NK-92 treated with Interleukin-12 subunit alpha and Interleukin-12 subunit beta, amount 100 ng/mL, for 24 hours (cell line): ENCODE measurements at places on chromosomes 6 and 20.
A peak's percentile ranks its signal among the peaks of the same experiment; 100 is the strongest.

DNA sequence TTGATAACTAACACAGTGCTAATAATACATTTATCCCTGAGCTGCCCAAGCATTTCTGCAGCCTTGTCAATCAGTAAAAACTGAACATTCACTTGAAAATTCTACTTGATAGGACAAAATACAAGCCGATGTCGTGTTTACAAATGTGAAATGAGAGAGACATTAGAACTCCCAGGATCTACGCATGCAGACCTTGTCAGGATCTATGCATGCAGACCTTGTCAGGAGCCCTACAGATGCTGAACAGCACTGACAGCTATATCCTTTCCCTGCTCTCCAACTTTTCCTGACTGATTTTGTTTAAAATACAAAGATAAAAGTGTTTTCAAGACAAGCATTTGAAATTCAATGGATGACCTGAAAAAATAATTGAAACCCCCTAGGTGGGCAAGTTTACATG lies 28.9 kb downstream of the INSM1 start:
- no peak for DNase-seq

- DNase-seq: no peak
Observed at GRCh38 chr20:56445540-56445939, 22.9 kb upstream of the RTF2 start.

- no peak for DNase-seq
Observed at GRCh38 chr6:131733376-131734016, 22.7 kb upstream of the CTAGE9 start.

DNA sequence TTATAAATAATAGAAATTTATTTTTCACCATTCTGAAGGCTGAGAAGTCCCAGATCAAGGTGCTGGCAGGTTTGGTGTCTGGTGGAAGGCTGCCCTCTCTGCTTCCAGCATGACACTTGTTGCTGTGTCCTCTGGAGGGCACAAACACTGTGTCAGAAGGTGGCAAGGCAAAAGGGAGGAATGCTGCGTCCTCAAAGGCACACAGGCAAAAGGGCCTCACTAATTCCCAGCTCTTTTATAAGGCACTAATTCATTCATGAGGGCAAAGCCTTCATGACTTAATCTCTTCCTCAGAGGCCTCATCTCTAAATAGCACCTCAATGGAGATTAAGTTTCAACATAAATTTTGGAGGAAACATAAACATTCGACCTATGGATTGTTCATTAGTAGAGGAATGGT lies 209.5 kb upstream of the SMLR1 start:
- DNase-seq: no peak

DNA sequence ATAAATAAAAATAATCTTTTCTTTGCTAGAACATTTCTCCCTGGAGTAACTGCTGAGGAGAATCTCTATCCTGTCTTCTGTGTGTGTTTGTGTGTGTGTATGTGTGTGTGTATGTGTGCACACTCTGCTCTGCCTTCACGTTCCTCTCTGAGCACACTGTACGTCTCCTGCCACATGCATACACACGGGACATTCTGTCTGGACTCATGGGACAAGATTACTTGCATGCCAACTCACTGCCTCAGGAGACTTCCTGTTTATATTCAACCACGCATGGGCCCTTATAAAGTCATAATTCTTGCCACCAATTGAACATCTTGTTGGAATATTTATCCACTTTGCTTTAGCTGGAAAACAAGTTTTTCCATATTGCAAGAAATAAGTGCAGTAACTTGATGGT lies 930.6 kb downstream of the KIF16B start:
- DNase-seq: no peak

GRCh38 chr6:162568266-162568665 lies 159.3 kb downstream of the PRKN start:
- DNase-seq: no peak

- DNase-seq: no peak
Observed at GRCh38 chr20:58466729-58467571, 48.2 kb downstream of the APCDD1L start.

- DNase-seq: no peak
Observed at GRCh38 chr6:100101644-100102043, 107.6 kb upstream of the MCHR2 start.

GRCh38 chr6:169654598-169655391 lies 47.0 kb downstream of the WDR27 start:
- DNase-seq: peak; percentile 40

GRCh38 chr6:165548450-165548849 lies 114.6 kb downstream of the PDE10A start:
- DNase-seq: no peak

GRCh38 chr6:36692220-36692619 lies 5.4 kb upstream of the RAB44 start:
- no peak for DNase-seq

- DNase-seq: no peak
Observed at GRCh38 chr6:109143191-109143590, 47.9 kb downstream of the CEP57L1 start.

- DNase-seq: no peak
Observed at GRCh38 chr6:5672581-5673011, 334.1 kb downstream of the NRN1 start.

GRCh38 chr6:161890133-161890831 lies 616.4 kb upstream of the AGPAT4 start:
- no peak for DNase-seq

GRCh38 chr6:161152907-161153662 lies 120.8 kb downstream of the AGPAT4 start:
- DNase-seq: no peak

DNA sequence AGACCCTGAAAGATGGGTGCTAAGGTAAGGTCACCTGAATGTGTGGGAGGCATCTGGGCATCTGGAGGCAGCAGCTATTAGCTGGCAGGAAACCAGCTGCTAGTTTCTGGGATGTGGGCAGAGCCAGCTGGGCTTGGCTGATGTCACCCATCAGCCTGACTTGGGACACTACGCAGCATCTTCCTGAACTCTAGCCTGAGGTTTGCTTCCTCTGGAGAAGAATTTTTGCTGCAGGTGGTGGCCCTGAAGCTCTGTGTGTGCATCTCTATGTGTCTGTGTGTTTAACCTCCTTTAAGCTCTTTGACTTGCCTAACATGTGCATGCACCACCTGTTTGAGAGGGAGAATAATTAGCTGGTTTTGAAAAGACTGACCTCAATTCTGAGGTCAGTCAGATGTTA lies 465.1 kb upstream of the CHD6 start:
- DNase-seq: no peak

- DNase-seq: no peak
Observed at GRCh38 chr6:38110481-38110971, 291.0 kb downstream of the ZFAND3 start.

- no peak for DNase-seq
Observed at GRCh38 chr6:157679605-157680580, 143.2 kb upstream of the SNX9 start.

DNA sequence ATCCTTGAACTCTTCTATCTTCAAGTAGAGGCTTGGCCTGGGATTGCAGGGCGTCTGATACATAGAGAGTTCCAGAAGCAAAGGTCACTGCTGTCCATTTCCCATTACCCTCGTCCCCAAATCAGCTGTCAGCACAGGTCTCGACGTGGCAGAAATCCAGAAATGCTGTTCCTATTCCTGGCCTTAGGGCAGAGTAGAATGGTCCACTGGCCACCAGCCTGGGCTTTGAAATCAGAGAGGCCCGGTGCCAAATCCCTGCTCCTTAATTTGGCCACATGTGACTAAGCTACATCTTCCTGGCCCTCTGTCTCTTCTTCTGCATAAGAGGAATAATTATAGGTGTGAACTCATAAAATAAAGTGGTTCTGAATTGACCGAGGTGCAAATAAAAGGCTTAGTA lies 40.9 kb upstream of the FAM83D start:
- no peak for DNase-seq

GRCh38 chr20:16107172-16107870 lies 465.9 kb downstream of the KIF16B start:
- DNase-seq: no peak

DNA sequence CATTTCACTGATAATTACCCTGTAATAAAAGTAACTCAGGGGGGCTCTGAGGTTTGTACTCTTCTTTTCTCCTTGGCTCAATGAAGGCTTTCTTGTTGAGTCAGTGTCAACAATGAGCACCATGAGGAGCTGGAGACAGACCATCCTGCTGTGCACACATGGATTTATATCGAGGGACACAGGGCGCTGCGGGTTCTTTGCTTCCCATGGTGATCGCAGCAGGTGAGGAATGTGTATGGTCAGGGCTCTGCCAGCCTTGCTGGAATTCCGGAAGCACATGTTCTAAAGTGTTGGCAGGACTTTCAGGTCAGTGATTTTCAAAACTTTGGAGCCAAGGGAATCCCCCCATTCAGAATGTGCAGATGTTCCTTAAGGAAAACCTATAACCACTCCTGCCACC lies 27.1 kb downstream of the SMOC2 start:
- DNase-seq: no peak

GRCh38 chr6:104656235-104656634 lies 203.5 kb downstream of the HACE1 start:
- DNase-seq: no peak

DNA sequence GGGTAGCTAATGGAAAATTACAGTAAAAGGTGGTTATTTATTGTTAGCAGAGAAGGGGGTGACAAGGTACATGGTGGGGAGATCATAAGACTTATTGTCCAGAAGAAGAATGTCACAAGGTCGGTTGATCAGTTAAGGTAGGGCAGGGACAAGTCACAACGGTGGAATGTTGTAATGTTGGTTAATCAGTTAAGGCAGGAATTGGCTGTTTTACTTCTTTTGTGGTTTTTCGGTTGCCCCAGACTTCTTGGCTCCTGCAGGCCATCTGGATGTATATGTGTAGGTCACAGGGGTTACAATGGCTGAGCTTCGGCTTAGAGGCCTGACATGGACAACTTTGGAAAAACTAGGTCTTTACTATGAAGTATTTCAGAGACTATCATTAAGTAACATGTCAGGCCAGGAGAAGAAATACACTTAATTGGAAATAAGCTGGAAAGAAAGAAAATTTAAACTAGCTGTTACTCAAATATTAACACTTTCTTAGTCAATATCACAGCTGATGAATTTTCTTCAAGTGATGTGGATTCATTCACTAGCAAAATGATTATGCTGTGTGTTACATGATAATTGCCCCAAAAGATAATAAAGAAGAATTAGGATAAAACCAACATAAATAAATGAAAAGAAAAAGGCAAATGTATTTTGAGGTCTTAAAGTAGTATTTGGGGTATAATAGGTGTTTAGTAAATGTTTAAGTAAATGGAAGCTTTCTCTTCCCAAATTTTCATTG lies 4.4 kb downstream of the AIG1 start:
- no peak for DNase-seq

GRCh38 chr20:61439251-61439650 lies 187.2 kb downstream of the CDH4 start:
- DNase-seq: no peak

DNA sequence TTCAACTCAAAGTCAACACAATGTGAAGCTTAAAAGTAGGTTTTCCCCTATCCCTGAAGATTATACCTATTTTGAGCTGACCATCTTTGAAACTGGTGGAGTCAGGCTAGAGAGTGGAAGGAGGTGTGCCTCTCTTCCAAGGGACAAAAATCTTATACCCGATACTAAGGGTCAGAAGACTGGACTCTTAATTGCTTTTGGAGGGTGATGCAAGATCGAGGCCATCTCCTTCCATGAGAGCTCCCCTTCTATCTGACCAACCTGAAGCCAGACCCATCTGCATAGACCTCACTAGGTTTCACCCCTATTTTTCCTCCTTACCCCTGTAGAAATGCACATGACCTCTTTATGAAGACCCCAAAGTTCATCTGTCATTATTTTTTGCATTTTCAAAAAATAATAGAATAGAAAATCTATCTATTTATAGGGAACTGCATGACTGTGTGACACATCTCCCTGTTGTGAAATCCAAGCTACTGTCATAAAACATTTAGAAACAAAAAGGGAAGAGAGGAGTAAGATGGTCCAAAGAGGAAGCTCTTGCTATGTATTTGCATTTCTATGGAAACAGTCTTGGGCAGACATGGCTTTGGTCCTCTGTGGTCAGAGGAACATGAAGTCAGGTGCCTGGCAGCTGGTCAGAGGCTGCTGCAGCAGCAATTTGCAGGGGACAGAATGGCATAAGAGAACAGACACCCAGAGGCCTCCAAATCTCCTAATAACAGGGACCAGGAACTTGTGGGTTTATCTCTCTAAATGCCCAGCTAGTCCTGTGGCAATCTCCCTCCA lies 349.2 kb downstream of the MAFB start:
- DNase-seq: no peak

- DNase-seq: no peak
Observed at GRCh38 chr6:163533443-163533842, 118.9 kb downstream of the QKI start.

DNA sequence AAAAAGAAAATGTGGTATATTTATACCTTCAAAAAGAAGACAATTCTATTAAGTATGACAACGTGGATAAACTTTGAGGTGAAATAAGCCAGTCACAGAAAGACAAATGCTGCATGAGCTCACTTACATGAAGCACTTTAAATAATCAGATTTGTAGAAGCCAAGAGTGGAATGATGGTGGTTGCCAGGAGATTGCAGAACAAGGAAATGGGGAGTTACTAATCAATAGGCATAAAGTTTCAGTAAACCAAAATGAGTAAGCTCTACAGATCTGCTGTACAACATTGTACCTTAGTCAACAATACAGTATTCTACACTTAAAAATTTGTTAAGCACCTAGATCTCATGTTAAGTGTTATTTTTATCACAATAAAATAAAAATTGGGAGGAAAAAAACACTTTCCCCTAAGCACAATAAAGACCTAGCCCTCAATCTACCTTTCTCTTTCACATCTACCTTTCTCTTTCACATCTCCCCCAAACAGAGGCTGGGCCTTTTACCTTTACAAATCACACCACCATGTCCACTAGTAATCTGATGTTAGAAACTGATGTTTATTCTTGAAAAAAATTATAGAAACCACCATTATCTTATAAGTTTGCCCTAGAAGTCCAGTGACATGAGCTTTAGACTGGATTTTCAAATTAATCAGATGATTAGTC lies 73.9 kb downstream of the PKIB start:
- DNase-seq: no peak

- DNase-seq: no peak
Observed at GRCh38 chr6:126204598-126204997, 135.3 kb upstream of the CENPW start.

- DNase-seq: peak; percentile 23
Observed at GRCh38 chr6:108650781-108651180, 90.1 kb downstream of the FOXO3 start.

- no peak for DNase-seq
Observed at GRCh38 chr6:14059791-14060436, 57.7 kb upstream of the CD83 start.

- DNase-seq: no peak
Observed at GRCh38 chr6:30450909-30451841, 38.1 kb upstream of the HLA-E start.
